BE2C (cell line): ENCODE measurements at places on chromosomes 13 and 19.

GRCh38 chr13:111565400-111565799, 245.0 kb downstream of the TEX29 start:
- no peak for DNase-seq

DNA sequence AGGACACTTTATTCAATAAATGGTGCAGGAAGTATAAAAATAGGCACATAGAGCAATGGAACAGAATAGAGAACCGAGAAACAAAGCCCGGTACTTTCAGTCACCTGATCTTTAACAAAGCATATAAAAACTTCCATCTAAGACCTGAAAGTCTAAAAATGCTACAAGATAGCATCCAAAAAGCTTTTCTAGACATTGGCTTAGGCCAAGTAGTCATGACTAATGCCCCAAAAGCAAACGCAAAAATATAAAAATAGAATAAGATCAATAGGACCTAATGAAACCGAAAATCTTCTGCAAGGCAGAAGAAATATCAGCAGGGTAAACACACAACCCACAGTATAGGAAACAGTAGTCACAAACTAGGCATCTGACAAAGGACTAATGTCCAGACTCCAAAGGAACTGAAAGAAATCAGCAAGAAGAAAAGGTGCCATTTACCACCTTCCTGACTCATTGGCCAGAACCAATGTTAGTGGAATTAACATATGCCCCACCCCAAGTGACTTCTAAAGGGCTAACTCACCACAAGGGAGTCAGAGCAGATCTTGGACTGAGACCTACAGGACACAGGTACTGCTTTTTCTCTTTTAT, 40.8 kb upstream of the CEACAM21 start:
- DNase-seq: no peak

GRCh38 chr19:4533835-4534424, 1.1 kb downstream of the PLIN5 start:
- DNase-seq: no peak

- no peak for DNase-seq
Observed at GRCh38 chr19:5751709-5752108, 31.3 kb downstream of the CATSPERD start.

DNA sequence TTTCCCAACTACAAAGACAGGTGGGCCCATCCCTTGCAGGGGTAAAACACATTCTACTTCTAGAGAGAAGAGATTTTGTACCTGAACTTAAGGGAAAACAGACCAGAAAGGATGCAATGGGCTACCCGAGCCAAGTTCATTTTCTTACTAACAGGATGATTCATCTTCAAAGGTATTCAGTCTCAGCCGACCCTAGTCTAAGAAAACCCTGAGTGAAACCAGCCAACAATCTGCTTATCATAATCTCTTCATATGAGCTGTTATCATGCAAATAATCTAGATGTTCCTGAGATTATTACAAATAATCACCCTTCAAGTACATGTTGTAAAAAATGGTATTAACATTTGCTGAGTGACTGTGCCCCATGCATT, 15.6 kb downstream of the PABPC3 start:
- no peak for DNase-seq
